ENCODE measurements at places on chromosomes 1 and 21.

DNA sequence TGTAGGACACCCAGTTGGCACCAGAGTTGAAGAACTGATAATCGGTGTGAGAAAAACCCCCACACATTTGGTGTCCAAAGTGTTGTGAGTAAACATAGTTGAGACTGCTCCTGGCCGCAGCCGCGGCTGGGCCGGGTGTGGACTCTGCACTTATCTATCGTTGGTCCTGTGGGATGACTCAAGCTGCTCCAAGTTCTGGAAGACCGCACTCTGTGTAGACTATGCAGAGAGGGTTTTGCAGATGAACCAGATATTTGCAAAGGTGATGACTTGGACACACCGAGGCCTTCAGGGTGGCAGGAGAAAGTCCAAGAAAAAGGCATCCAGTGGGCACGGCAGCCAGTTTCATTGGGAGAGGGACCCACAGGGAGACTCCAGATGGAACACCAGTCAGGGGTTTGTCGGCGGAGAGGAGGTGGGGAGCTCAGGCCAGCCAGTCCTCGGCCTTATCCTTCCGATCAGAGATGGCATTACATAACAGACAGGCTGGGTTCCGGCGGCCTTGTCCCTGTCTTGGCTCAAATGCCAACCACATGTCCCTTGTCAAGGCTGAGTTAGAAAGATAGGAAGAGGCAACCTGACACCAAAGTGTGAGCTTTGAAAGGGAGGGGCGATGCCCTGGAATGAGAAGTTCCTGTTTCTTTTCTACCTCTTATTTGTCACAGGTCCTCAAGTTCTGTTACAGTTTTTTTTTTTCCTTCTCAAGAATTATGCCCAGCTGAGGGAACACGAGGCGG lies 21.1 kb downstream of the C2CD2 start:
- DNase-seq, result no peak

DNA sequence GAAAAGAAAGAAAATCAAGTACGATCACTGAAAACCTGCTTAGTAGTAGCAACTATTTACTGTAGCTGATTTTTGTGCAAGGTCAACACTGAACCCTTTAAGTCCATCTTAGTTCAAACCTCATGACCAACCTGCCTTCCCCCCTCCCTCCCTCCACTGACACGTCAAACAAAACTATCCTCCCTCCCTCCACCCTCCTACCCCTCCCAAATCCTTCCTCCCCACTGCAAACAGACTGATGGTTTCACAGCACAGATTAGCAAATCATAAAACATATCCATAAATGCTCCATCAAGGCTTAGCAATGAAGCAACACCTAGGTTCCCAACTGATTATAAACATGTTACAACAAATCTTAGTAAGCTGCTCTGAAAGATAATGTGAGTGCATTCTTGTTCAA lies 164.3 kb upstream of the GREM2 start:
- no peak for DNase-seq

GRCh38 chr1:181152892-181153633 lies 64.6 kb downstream of the IER5 start:
- DNase-seq, result no peak

DNA sequence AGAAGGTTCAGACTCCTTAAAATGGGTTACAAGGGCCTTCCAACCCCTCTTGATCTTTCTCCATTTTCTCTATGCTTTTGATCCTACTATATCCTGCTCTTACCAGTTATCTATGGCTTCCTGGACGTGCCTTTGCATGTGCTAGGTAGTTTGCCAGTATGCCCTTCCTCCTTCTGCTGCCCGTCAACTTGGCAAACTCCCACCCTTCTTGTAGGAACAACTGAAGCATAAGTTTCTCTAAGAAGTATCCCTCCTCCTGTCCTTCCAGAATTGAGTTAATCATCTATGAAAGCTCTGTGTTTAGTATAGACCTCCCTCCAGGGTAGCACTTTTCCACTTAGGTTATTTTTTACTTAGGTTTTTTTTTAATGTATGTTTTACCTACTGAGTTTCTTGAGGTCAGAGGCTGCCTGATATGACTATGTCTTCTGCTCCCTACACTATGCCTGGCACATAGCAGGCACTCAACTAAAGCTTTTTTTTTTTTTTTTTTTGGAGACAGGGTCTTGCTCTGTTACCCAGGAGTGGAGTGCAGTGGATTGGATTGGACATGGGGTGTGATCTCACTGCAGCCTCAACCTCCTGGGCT lies 10.0 kb upstream of the IGSF3 start:
- no peak for DNase-seq

GRCh38 chr1:226542623-226543103 lies 5.9 kb upstream of the STUM start:
- DNase-seq, result no peak

GRCh38 chr1:162699366-162699765 lies 67.1 kb downstream of the DDR2 start:
- no peak for DNase-seq

- DNase-seq, result no peak
Observed at GRCh38 chr1:101379037-101379436, 142.2 kb downstream of the S1PR1 start.

GRCh38 chr1:6454856-6455751 lies 10.9 kb downstream of the TNFRSF25 start:
- DNase-seq, result no peak

GRCh38 chr1:205082431-205082830 lies 1.8 kb downstream of the TMEM81 start:
- no peak for DNase-seq

- no peak for DNase-seq
Observed at GRCh38 chr1:21090463-21090862, 86.2 kb downstream of the EIF4G3 start.
